ENCODE measurements at places on chromosomes 3 and 15.
A peak's percentile ranks its signal among the peaks of the same experiment; 100 is the strongest.

DNA sequence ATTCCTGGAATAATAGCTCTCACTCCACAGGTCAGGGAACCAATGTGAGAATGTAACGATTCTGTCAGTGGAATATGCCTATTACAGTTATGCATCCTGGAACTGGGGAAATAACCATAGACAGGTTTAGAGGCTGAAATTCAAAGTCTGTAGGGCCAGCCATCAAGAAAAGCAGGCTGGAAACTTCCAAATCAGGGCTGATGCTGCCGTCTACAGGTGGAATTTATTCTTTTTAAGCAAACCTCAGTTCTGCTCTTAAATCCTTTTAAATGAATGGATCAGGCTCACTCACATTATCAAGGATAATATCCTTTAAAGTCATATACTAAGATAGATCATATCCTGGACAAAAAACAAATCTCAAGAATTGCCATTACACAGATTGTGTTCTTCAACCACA lies 699.8 kb downstream of the NR2F2 start:
- DNase-seq: no peak

- no peak for DNase-seq
Measured at GRCh38 chr15:66019826-66020398, 150.6 kb downstream of the RAB11A start.

DNA sequence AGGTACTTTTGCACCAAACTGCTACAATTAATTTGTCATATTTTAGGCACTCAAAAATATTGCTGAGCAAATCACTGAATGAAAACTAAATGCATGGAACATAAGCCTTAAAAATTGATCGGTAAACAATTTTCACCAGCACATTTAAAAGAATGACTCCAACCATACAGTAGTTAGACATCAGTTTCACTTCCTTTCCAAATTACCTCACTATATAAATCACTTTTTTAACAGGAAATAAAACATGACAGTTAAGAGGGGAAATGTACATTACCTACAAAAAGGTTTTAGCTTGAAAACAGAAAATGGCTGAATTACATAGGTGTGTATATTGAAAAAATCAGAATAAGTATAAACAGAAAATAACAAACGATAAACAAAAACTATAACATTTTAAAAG lies 108.4 kb downstream of the SERPINI1 start:
- no peak for DNase-seq

DNA sequence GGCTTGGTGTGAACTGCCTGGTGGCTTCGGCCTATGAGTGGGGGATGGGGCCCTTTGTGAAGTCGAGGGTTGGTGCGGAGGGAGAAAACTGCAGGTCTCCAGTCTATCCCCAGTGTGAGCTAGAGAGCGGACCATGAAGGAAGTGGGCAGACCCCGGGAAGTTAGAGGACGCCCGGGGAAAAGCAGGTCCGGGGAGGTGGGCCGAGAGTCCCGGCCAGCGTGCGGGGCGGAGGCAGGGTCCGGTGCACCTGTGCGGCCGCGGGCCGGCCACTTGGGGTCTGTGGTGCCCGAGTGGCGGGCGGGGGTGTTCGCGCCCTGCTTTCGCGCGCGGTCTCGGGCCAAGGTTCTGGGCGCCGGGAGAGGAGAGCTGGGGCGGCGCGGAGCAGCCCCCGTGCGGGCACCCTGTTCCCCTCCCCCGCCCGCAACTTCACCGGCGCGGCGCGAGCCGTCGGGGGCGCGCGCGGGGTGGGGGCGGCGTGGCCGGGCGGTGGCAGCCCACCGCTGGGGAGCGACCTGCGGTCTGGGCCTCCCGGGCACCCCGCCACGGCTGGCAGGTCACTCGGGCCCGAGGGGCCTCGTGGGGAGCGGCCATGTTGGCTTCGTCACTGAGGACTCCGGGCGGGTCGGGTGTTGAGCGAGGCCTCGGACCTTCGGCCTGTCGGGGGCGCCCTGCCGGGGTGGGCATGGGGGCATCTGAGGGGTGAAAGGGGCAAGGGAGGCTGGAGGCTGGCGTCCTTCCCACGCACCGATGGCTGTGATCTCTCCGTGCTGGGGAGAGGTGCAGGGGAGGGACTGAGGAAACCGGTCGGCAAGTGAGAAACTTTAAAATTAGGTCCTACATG lies 4.8 kb downstream of the UBE2E1 start:
- peak; percentile 32 for DNase-seq

GRCh38 chr3:186544281-186544680 lies at the start of gene CRYGS:
CRYGS (minus strand) TSS chr3:186544380; CDS start chr3:186544326, 54 bp downstream.
- no peak for DNase-seq

DNA sequence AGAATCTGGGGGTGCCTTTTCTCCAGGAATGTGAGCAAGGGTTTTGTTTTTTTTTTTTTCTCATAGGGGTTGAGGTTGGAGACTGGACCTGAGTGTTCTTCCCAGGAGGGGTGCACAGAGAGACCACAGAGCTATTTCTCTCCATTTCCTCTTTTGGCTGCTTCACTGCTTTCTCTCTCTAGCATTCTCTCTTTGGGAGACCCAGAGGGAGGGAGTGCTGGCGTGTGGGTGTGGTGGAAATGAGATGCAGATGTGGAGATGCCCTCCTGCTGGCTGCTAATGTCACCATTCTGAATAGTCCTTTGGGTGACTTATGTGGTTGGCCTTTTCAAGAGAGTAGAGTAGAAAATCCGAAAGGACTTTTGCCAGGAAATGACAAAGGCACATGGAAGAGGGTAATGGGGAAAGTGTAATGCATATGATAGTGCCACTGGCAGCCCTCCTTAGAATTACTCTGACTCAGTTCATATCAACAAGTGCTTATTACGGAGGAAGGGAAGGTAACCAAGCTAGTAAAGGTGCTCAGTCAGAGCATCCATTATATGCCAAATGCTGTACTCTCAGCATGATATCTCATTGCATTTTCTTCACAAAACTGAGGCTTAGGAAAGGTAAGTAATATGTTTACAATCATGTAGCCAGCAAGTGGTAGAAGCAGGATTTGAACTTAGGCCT lies 1.9 kb downstream of the SYN2 start:
- no peak for DNase-seq

- DNase-seq: no peak
Measured at GRCh38 chr3:184825121-184825820, 13.3 kb downstream of the VPS8 start.

GRCh38 chr3:162525771-162526170 lies 1029.2 kb downstream of the OTOL1 start:
- no peak for DNase-seq

DNA sequence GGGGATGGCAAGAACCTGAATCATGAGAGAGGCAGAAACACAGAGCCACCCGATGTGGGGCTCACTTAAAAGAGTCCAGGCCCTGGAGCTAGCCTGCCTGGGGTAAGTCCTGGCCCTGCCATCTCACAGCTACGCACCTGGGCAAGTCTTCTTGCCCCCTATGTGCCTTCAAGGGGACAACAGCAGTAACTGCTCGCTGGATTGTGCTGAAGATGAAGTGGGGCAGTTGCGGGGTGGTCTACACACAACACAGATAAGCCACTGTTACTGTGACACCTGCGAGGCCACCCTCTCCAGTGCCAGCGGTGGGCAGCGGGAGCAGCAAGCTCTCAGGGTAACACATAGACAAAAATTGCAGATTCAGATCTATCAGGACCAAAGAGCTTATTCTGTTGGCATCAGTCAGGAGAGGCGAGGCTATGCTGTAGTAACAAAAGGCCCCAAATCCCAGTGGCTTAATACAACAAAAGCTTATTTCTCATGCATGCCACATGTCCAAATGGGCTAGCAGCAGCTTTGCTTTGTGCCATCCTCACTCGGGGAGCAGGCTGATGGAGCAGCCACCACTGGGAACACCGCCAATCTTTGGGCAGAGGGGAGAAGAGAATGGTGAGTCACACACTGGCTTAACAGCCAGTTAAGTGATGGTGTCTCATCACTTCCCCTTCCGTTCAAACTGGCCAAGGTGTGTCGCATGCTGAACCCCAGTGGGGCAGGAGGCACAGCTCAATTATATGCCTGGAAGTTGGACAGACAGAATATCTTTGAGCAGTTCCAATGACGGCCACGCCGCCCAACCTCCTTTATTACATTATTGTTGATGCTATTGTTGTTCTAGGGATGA lies 78.3 kb downstream of the WNT7A start:
- DNase-seq: peak; percentile 79

- no peak for DNase-seq
Measured at GRCh38 chr15:80659375-80659774, 35.7 kb upstream of the ABHD17C start.

GRCh38 chr3:158531334-158531733 lies 39.7 kb upstream of the MLF1 start:
- DNase-seq: no peak

- no peak for DNase-seq
Measured at GRCh38 chr15:85306946-85307686, 73.3 kb upstream of the AKAP13 start.

DNA sequence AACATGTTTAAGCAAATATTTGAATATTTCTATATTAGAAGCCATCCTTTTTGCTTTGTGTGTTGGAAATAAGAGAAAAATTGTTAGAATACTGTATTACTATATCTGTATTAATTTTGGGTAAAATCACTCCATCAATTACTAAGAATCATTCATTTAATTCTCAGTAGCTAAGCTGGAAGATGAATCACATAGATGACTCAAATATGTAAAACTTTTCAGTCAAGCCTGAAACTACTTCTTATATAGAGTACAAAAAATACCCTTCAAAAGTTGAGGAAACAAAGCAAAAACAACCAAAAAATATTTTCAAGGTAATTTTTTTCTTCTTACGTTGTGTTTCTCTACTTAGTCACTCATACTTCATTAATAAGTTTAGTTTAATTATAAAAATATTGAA lies 205.7 kb upstream of the ROBO1 start:
- no peak for DNase-seq

- peak; percentile 7 for DNase-seq
Measured at GRCh38 chr3:3038201-3038991, 71.8 kb downstream of the IL5RA start.

GRCh38 chr15:52496776-52497470 lies 31.8 kb downstream of the MYO5A start:
- DNase-seq: peak; percentile 76

GRCh38 chr3:8760506-8760905 lies 8.9 kb downstream of the OXTR start:
- no peak for DNase-seq

GRCh38 chr3:126456766-126457388 lies 18.8 kb downstream of the ZXDC start:
- DNase-seq: no peak

DNA sequence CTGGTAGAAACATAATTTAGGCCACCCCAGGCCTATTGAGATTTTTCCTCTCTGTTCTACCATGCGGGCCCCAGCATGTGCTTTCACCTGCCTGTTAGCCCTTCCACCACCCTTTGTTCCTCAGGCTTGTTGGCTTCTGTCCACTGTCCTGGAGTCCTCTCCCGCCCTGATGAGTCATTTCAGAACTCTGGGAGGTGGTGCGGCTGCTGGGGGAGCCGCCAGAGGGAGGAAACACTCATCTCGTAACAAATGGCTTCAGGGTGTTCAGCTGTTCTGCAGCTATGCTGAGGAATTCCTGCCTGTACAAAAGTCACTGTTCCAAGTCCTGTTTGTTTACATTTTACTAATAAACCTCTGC lies 36.3 kb downstream of the LRTM1 start:
- DNase-seq: peak; percentile 93

DNA sequence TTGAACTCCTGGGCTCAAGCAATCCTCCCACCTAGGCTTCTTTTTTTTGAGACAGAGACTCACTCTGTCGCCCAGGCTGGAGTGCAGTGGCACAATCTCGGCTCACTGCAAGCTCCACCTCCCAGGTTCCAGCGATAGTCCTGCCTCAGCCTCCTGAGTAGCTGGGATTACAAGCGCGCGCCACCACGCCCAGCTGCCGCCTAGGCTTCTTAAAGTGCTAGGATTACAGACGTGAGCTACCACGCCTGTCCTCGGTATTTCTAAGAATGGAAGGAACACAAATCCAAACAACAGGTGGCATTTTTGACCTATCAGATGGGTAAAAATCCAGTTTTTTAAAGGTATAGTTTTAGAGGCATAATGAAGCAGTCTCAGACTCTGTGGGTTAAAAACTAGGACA lies 113.8 kb downstream of the ANP32A start:
- no peak for DNase-seq

GRCh38 chr15:59838900-59839299 lies 149.8 kb upstream of the BNIP2 start:
- no peak for DNase-seq

GRCh38 chr3:35950021-35950420 lies 310.7 kb downstream of the ARPP21 start:
- DNase-seq: no peak

DNA sequence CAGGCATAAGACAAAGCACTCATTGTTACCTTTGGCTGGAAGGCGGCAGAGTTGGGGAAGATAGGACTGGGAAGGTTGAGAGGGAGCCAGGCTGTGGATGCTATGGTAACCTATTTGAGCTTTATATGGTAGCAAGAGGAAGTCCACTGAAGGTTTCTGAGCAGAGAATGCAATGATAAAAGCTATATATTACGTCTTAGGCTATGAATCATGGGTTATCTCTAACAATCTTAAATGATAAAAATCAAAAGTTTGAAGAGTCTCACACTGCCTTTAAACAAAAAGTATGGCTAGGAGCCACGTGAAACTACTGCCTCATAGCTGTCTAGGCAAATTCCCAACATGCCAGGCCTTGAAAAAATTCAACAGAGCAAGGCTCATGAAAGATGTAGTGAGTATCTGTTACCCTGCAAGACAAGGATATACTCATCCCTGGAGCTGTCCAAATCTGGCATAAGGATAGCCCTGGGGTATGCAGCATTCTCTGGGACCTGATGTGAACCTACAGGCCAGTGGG lies 4.1 kb downstream of the P3H2 start:
- peak; percentile 93 for DNase-seq

DNA sequence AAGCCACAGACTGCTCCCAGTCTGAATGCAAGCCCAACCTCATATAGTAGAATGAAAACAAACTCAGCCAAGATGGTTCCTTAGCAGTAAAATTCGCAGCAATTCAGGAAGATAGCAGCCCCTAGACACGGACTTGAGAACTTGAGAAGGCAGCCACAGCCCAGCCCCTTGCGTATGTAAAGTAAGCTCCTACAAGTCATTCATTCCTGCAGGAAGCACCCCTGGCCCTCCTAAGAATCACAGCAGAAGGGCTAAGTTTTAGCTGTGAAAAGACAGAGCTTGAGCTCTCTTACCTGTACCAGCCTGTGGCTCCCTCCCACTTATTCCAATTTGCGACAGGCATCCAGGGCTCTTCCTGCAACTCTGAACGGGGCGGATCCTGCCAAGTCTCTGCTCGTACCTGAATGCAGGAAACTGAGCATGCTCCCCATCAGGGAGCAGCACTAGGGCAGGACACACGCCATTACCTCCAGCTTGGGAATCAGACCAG lies 136.4 kb downstream of the MAGI1 start:
- peak; percentile 74 for DNase-seq

DNA sequence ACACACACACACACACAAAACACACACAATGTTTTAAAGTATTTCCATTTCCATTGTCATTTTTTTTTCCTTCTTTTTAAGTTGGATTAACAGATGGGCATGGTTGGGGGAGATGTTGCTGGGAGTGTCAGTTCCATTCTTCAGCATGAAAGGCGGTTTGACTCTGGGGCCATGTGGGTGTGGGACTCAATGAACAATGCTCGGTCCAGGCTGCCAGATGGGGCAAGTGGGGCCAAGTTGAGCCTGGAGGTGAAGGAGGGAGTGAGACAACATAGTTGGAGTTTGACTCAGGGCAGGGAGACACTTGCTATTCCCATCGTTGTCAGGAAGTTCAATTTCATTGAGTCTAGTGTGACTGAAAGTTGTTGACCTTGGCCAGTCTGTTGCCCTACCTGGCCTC lies 125.3 kb downstream of the TLE3 start:
- DNase-seq: no peak

GRCh38 chr3:169610888-169611291 lies 52.6 kb downstream of the MECOM start:
- peak; percentile 7 for DNase-seq

All from foreskin keratinocyte (primary cell).